Panc1 (cell line): ENCODE measurements at places on chromosomes 1 and 21. TPM values are rescaled to one million over a fixed set of nuclear protein-coding genes. Genes with fewer than 3 reads are reported as not detected.

DNA sequence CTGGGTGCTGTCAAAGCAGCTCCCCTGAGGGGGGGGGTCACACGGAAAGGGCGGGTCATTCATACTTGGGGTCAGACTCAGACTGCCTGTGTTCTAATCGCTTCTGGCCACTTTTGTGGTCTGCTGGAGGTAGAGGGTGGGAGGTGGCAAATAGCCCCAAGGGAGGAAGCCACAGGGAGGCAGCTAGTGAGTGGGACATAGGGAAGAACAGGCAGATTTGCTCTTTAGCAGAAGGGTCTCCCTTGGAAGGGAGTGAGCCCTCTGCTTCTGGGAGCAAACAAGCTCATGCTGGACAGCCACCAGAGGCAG lies 24.5 kb downstream of the ACOT11 start:
- no peaks in the 10 kb centered on the region for H3K36me3 ChIP-seq
- no peak for DNase-seq
- H3K27me3 ChIP-seq = no peaks in the 10 kb centered on the region
- H3K4me1 ChIP-seq = no peaks in the 10 kb centered on the region
- no peak overlapping the region for H3K4me3 ChIP-seq
- H3K27ac ChIP-seq = no peak overlapping the region

GRCh38 chr1:234529095-234529949 lies 50.3 kb upstream of the TARBP1 start:
- no peaks in the 10 kb centered on the region for H3K36me3 ChIP-seq
- peak overlapping the region; percentile 35; the same call in 1 of the 2 replicates for H3K27ac ChIP-seq
- no peaks in the 10 kb centered on the region; the same call in 1 of the 2 replicates for H3K4me1 ChIP-seq
- no peak for DNase-seq
- H3K4me3 ChIP-seq = no peak overlapping the region
- no peaks in the 10 kb centered on the region for H3K27me3 ChIP-seq

GRCh38 chr1:224502459-224503160 lies 68.0 kb upstream of the WDR26 start:
- no peak for DNase-seq
- peak overlapping the region; percentile 41 for H3K4me3 ChIP-seq
- no peaks in the 10 kb centered on the region for H3K36me3 ChIP-seq

DNA sequence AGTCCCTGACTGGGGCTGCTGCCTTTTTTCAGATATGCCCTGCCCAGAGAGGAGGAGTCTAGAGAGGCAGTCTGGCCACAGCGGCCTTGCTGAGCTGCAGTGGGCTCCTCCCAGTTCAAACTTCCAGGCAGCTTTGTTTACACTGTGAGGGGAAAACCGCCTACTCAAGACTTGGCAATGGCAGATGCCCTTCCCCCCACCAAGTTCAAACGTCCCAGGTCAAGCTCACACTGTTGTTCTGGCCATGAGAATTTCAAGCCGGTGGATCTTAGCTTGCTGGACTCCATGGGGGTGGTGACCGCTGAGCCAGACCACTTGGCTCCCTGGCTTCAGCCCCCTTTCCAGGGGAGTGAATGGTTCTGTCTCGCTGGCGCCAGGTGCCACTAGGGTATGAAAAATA lies 18.3 kb upstream of the C1orf53 start:
- H3K4me1 ChIP-seq = no peaks in the 10 kb centered on the region
- H3K36me3 ChIP-seq = no peaks in the 10 kb centered on the region
- H3K27me3 ChIP-seq = no peaks in the 10 kb centered on the region
- no peak for DNase-seq
- H3K27ac ChIP-seq = no peak overlapping the region

GRCh38 chr1:156751757-156752481 lies 444 bp upstream of the HDGF start:
- no peak for DNase-seq
- H3K4me1 ChIP-seq = peaks cover 31% of the 10 kb centered on the region
- no peaks in the 10 kb centered on the region for H3K27me3 ChIP-seq
- peak overlapping the region; percentile 77 for H3K4me3 ChIP-seq

GRCh38 chr1:76713535-76713934 lies 153.7 kb upstream of the ST6GALNAC5 start:
- DNase-seq = no peak
- no peak overlapping the region for H3K27ac ChIP-seq
- no peaks in the 10 kb centered on the region for H3K36me3 ChIP-seq
- H3K4me3 ChIP-seq = no peak overlapping the region
- no peaks in the 10 kb centered on the region for H3K27me3 ChIP-seq

DNA sequence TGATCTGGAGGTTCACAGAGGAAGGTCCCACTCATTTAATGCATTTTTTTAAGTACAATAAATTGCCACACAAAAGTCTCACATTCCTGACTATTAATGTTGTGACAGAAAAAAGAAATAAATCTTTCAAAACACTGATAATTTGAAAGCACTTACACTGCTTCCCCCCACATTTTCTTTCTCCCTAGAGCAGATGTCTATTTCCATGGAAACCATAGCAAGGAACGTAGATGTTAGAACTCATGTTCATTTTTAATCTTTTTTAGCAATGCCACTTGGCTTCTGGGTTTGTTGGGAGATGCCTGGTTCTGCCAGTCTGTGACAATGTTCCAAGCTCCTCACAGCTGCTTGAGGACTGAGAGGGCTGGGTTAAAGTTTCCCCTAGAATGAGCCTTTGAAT lies 1.9 kb upstream of the STMN1 start:
- H3K36me3 ChIP-seq = peaks cover 10% of the 10 kb centered on the region
- no peak for DNase-seq
- H3K4me3 ChIP-seq = no peak overlapping the region
- H3K27me3 ChIP-seq = no peaks in the 10 kb centered on the region

DNA sequence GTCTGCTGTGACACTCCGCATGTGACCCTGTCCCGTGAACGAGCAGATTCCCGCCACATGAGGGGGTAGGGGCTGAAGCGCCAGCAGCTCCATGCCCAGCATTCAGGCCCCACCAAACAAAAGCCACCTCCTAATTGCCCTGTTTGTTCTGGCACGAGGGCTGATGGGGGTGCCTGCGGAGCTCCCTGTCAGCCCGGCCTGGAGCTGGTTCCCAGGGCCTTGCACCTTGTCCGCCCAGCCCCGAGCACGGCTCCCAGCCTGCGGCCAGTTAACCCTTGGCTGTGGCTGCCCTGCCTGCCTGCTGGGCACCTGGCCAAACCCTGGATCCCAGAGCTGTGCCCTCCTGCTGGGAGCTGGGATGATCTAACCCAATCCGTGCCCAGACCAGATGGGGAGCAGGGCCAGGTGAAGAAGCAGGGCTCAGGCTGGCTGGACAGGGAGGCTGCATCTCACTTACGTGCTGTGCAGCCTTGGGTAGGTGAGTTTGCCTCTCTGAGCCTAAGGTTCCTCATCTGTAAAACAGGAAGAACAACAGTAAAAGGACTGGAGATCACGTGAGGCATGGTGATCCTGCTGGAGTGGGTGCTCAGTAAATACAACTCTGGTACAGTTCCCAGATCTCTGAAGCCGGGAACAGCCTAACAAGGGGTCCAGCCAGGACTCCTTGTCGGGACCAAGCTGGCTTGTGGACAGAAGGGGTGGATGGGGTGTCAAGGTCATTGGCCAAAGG lies 110.9 kb upstream of the IFFO2 start:
- no peak for DNase-seq
- H3K27ac ChIP-seq = peak overlapping the region; percentile 76
- peaks cover 45% of the 10 kb centered on the region for H3K4me1 ChIP-seq

DNA sequence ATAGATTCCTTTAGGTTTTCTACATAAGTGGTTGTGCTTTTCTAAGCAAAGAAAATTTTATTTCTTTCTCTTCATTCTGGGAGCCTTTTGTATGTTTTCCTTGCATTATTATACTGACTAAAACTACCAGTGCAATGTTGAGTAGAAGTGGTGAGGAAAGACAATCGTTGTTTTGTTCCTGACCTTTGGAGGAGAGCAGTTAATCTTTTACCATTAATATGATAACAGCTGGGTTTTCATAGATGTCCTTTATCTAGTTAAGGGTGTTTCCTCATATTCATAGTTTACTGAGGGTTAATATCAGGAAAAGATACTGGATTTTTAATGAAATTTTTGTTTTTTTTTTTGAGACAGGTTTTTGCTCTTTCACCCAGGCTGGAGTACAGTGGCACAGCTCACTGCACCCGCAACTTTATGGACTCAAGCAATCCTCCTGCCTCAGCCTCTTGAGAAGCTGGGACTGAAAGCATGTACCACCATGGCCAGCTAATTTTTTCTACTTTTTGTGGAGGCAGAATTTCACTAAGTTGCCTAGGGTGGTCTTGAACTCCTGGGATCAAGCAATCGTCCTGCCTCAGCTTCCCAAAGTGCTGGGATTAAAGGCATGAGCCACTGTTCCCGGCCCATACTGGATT lies 9.0 kb upstream of the KCTD3 start:
- no peaks in the 10 kb centered on the region; the same call in 1 of the 2 replicates for H3K27me3 ChIP-seq
- H3K4me1 ChIP-seq = no peaks in the 10 kb centered on the region
- H3K27ac ChIP-seq = no peak overlapping the region
- H3K4me3 ChIP-seq = no peak overlapping the region
- H3K36me3 ChIP-seq = no peaks in the 10 kb centered on the region

SH2D5 gene
- total RNA-seq = 23.3 TPM

GAS5 gene
- 236 TPM for total RNA-seq

C1QC gene
- 0.64 TPM for total RNA-seq

LAPTM5 gene
- 1.9 TPM for total RNA-seq

STPG1 gene
- 9.9 TPM for total RNA-seq

MARCKSL1 gene
- 176 TPM for total RNA-seq

TAF13 gene
- total RNA-seq = 28.9 TPM
